NCI-H1436 treated with DMSO at 0.1 percent for 48 hours (cell line): ENCODE measurements at places on chromosomes 16 and 17.

- DNase-seq: no peak
These were observed 96.3 kb downstream of the CYLD start for GRCh38 chr16:50838165-50838564.

- no peak for DNase-seq
These were observed 199.3 kb downstream of the CDH8 start for GRCh38 chr16:61836804-61837393.

GRCh38 chr16:63653044-63653839, 1468.6 kb downstream of the CDH11 start:
- no peak for DNase-seq

DNA sequence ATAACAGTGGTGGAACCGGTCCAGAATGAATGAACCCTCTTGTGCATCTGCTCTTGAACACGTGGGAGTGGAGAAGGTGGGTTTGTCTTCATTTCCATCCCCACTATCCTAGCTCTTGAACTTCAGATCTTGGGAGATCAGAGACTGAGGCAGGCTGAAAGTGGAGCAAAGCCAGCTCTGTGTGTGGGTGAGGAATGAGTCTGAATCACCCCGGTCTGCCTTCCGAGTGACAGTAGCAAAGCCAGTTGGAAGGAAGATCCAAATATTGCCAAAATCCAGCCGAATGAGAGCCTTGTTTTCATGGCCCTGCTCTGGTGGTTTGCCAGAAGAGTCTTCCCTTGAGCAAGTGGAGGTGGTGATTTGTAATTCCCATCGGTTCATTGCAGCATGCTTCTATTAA, 29.0 kb upstream of the ASIC2 start:
- DNase-seq: no peak

DNA sequence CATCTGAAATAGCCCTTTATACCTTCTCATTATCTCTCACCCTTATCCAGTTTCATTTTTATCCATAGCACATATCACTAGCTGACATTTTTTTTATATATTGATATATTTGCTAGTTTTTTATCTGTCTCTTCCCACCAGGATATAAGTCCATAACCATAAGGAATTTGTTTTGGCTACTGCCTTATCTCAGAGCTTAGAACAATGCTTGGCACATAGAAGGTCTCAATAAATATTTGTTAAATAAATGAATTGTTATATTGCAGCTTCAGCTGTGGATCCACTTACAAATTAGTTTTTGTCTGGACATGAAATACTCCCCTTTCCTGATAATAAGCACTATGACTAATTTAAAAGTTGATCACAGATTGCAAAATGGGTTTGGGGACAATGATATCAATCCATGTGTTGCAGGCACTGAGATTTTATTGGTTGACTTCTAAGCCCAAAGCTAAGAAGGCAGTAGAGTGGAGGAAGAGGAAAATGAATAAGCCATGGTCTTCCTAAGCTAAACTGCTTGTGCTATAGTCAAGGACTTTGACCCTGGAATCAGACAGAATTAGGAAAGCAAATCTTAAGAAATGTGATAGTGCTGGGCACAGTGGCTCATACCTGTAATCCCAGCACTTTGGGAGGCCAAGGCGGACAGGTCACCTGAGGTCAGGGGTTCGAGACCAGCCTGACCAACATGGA, 31.9 kb upstream of the YPEL2 start:
- DNase-seq: no peak

- no peak for DNase-seq
These were observed 691.6 kb downstream of the WWOX start for GRCh38 chr16:78791011-78791410.

DNA sequence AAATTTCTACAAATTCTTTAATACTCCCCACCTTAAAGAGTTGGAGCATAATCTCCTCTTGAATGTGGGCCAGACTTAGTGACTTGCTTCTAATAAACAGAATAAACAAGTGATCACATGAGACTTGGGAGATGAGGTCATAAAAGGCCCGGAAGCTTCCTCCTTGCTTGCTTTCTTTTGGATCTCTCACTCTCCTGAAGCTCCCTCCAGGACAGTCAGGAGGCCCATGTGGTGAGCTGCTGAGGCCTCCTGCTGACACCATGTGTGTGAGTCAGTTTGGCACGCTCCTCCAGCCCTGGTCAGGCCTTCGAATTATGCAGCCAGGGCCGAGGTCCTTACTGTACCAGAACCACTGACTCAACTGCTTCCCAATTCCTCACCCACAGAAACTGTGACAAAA, 53.2 kb downstream of the NDEL1 start:
- no peak for DNase-seq

DNA sequence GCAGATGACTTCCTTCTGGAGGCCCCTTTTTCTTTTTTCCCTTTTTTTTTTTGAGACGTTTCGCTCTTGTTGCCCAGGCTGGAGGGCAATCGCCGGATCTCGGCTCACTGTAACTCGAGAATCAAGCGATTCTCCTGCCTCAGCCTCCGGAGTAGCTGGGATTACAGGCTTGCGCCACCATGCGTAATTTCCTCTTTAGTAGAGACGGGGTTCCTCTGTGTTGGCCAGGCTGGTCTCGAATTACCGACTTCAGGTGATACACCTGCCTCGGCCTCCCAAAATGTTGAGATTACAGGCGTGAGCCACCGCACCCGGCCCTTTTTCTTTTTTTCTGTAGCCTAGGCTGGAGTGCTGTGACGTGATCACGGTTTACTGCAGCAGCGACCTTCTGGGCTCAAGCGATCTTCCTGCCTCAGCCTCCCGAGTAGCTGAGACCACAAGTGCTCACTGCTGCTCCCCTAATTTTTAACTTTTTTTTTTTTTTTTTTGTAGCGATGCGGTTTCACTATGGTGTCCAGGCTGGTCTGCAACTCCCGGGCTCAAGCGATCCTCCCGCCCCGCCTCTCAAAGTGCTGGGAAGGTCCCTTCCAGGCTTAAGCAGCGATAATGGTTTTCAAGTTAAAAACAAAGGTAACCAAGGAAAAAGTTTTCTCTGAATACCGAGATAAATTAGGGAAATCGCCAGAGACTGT, 956 bp upstream of the IST1 start:
- no peak for DNase-seq

DNA sequence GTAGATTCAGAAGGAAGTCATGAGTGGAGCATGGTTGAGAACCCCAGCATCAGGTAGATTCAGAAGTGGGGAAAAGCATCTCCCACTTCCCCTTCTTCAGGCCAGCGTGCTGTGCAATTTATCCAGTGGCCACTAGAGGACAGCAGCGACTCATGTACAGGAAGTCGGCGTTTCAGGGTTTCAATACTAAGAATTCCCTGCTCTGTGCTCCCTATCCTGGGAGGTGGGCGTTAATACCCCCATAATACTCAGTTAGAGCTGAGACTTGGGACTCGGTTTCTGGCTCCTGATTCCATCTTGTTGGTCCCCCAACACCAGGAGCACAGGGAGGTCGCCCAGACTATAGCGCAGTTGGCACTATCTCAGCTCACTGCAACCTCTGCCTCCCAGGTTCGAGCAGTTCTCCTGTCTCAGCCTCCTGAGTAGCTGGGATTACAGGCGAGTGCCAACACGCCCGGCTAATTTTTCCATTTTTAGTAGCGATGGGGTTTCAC, 75.3 kb upstream of the AMZ2 start:
- no peak for DNase-seq

- peak; percentile 52 for DNase-seq
These were observed 19.7 kb downstream of the MAP2K6 start for GRCh38 chr17:69434164-69434579.

DNA sequence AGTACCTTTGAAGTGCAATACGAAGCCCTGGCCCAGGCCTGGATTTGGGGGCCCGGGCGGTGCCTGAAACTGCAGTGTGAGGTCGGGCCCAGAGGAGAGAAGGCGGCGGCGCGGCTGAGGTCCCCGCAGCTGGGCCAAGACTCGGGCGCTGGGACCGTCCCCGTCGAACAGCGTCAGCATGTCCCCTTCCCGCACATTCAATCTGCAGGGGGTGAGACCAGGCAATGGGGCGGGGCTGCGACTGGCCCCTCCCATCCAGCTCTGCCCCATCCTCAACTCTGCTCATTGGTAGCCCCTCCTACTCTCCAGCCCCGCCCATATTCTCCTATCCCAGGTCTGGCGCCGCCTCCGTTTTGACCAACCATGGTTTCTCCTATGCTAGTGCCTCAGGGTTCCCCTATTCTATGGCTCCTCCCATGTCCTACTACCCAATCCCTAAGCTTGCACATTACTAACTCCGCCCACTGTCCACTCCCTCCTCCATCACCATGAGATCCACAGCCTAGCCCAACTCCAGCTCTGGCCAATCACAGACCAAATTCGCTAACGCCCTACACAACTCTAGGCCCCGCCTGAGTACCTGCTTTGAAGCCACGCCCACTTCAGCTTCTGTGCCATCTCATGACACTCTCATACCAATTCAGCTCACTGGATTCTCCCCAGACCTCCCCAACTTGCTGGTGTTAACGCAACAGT, 14.4 kb upstream of the CDIPT start:
- DNase-seq: no peak
